ENCODE measurements at places on chromosomes 11 and 22. TPM values are rescaled to one million over a fixed set of nuclear protein-coding genes. Genes with fewer than 3 reads are reported as not detected.

Gene MMP10
- polyA plus RNA-seq, result not detected

Gene SHANK2
- 16.7 TPM for polyA plus RNA-seq

Gene OR52I1
- not detected for polyA plus RNA-seq

Gene MTA2
- polyA plus RNA-seq, result 22.9 TPM

Gene WNT11
- polyA plus RNA-seq, result 0.44 TPM

Gene RFPL1
- not detected for polyA plus RNA-seq

Gene B4GAT1
- polyA plus RNA-seq, result 23.5 TPM

Gene OR8D1
- polyA plus RNA-seq, result not detected

Gene OR52M1
- polyA plus RNA-seq, result not detected

Gene SERHL2
- polyA plus RNA-seq, result 2.1 TPM

Gene MMP13
- polyA plus RNA-seq, result not detected

Gene ANKK1
- polyA plus RNA-seq, result not detected

Gene GRIK4
- polyA plus RNA-seq, result 0.63 TPM

Gene RBX1
- polyA plus RNA-seq, result 341 TPM

Gene TEF
- 2.4 TPM for polyA plus RNA-seq

Gene RFPL2
- 0.40 TPM for polyA plus RNA-seq

Gene TRIM29
- polyA plus RNA-seq, result not detected

Gene GDPD5
- 1.7 TPM for polyA plus RNA-seq

Gene GP1BB
- polyA plus RNA-seq, result 0.53 TPM

Gene PTGDR2
- 0.57 TPM for polyA plus RNA-seq

Gene SMIM38
- not detected for polyA plus RNA-seq

Gene CHADL
- polyA plus RNA-seq, result 0.70 TPM

Gene C11orf42
- polyA plus RNA-seq, result not detected

Gene SAA2
- polyA plus RNA-seq, result not detected

Gene PDHX
- 40.2 TPM for polyA plus RNA-seq

Gene RAB38
- 10.4 TPM for polyA plus RNA-seq

Gene KCNE3
- polyA plus RNA-seq, result 2.4 TPM

Gene TRIM66
- polyA plus RNA-seq, result 1.0 TPM

Gene IL18
- polyA plus RNA-seq, result 1.8 TPM

Gene C1QTNF5
- 1.8 TPM for polyA plus RNA-seq

Gene NUCB2
- 86.9 TPM for polyA plus RNA-seq

Gene TRIM49D1
- polyA plus RNA-seq, result not detected

Gene IGSF9B
- polyA plus RNA-seq, result 8.7 TPM

Gene GGT1
- polyA plus RNA-seq, result 6.4 TPM

Gene MMP27
- not detected for polyA plus RNA-seq

Gene CPT1B
- polyA plus RNA-seq, result 5.6 TPM

Gene PPM1F
- 4.4 TPM for polyA plus RNA-seq

Gene SEPTIN3
- polyA plus RNA-seq, result 19.4 TPM

Gene WDR74
- polyA plus RNA-seq, result 94.4 TPM

Gene KRTAP5-7
- polyA plus RNA-seq, result not detected

Gene CBLIF
- not detected for polyA plus RNA-seq

Gene PTPN5
- 3.6 TPM for polyA plus RNA-seq

Gene MRGPRE
- not detected for polyA plus RNA-seq

Gene TNNI2
- not detected for polyA plus RNA-seq

Gene LRRC10B
- 0.35 TPM for polyA plus RNA-seq

Gene MS4A6A
- polyA plus RNA-seq, result not detected

Gene LMF2
- polyA plus RNA-seq, result 14.6 TPM
